Erythroblast (primary cell): ENCODE measurements at places on chromosomes 11 and 22.

DNA sequence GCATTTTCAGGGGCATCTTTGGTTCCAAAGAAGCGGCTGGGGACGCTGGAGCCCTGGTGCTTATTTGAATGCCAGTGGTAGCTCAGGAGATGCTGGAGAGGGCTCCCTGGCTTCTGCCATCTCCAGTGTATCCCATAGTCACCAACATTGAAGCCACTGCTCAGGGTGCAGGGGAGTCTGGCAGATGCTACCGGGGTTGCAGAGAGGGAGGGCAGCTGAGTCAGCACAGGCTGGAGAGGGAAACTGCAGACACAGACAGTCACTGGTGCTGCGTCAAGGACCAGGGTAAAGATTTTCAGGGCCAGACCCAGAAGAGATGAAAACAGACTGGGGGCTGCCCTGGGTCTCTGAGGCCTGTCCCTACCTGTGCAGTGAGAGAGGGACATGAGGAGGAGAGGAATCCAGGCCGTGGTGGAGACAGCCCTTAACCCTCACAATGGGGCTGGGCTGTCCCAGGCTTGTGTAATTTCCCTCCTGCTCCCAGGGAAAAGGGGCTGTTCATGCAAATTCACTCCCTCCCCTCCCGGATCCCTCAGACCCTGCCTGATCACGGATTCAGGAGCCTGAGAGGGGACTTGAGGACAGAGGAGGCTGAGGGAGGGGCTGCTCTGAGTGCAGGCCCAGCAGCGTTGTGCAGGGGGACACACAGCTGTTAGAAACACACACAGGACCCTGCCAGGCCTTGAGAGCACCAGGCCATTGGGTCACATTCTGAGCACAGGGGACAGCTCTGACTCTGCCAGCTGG is 126.9 kb upstream of the GRK3 start:
- DNase-seq = no peak

- no peak for DNase-seq
These were observed 18.6 kb downstream of the TSKU start for GRCh38 chr11:76801736-76802135.

DNA sequence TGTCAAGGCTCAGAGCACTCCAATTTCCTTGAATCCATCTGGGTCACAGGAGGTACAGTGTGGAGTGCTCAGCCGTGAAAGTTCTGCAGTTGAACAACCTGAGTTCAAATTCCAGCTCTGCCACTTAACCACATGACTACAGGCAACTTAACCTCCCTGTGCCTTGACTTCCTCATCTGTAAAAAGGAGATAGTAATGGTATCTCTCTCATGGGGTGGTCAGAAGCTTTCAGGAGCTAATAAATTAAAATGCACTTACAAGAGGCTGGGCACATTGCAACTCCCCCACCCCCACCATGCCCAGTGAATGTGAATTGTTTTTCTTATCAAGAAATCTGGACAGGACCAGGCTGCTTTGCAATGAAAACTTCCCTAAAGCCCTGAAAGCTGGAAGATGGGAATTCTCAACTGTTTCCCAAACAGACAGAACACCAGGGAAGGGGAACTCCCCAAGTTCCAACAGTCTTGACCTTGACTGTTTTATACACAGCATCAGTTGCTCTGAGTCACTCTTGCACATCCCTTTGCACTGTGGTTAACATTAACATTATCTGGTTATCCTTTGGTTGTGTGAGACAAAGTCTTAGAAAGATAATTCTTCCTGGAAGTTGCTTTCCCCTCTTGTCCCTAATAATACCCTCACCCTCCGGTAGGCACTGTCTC is 137.0 kb downstream of the SLC1A2 start:
- no peak for DNase-seq

DNA sequence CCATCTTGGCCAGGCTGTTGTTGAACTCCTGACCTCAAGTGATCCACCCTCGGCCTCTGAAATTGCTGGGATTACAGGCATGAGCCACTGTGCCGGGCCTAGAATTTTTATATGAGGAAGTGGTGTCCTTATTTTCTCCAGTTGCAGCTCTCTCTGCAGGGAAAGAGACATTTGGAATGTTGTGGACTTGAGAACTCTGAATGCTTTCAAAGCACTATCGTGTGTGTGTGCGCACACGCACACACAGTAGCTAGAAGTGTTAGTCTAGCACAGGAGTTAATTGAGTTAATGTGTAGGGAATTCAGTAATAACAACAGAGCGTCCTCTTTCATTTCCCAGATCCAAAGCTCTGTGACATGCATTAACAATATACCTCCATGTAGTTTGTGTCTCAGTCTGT is 164.0 kb upstream of the RASSF10 start:
- DNase-seq = no peak

- DNase-seq = no peak
These were observed 89.0 kb upstream of the BLID start for GRCh38 chr11:122205036-122205435.

DNA sequence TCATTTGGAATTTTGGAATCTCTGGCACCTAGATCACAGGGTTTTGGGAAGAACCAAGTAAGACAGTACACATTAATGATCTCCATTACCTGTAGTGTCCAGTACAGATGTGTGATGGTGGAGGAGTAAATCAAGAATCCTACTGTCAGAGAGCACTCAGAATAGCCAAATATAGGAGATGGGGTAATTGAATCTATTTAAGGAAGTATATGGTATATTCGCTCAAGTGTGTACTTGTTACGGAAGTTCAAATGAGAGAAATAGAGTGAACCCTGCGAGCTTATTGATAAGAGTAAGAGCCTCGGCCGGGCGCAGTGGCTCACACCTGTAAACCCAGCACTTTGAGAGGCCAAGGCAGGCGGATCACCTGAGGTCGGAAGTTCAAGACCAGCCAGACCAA is 2.2 kb downstream of the SPCS2 start:
- no peak for DNase-seq

DNA sequence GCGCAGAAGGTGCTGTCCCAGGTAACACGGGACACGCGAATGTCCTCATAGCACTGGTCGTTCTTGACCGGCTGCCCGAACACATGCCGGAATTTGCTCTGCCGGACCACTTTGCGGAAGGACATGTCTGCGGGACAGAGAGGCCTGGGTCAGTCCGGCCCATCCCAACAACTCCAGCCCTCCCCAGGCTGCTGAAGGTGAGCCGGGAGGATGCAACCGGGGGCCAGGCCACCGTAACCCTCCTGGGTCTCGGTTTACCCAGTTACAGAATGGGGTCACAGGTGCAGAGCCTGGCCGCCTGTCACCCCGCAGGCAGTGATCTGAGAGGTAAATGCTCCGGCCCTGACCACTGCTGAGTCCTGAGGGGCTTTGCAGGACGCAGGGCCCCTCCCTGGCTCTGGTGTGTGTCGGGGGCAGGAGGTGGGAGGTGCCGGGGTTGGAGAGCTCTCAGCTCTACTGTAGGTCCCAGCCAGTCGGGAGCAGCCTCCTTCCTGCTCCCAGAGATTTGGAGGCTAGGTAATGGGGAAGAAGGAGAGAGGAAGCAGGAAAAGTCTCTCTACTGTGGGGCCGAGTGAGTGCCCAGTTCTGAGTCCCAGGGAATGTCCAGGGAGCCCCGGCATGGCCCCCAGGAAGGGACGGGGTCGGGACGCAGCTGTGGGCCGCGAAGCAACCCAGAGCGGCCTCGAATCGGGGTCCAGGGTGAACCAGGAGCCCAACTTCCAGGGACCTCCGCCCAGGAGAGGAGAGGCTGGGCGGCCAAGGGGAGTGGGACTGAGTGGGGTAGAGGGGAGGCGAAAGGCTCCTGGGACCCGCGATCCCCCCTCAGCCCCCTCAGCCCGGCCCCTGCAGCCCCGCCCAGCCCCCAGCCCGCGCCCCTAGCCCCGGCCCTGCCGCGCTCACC is 522 bp downstream of the CORO1B start:
- no peak for DNase-seq

DNA sequence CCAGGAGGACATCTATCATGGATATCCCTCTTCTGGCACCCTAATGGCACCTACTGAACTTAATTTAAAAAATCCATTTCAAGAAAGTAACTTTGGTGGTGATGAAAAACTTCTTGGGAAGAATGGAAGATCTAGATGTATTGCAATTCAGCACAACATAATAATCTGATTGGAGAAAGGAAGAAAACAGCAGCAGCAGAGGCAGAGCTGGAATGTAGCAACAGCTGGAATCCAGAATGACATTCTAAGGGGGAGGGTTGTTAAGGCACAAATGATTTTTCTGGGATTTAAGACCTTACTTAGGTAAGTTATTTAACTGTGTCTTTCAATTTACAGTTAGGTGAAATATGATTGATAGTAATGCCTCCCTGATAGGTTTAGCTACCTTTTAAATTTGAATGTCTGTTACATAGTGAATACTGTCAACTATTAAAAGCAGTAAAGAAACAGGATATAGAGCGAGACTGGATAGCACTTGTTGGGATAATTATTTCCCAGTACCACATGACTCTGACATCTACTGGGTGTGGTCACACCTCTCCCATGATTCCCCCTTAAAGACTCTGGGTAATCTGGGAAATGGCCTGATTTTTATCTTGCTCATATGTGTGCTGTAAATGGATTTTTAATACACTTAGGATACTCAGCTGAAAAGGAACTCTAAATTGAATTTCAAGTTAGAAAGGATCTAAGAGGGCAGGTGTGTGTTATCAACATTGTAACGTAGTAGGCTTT is 11.7 kb downstream of the CAPRIN1 start:
- DNase-seq = no peak

GRCh38 chr11:18005376-18006129 is 7.3 kb downstream of the SERGEF start:
- no peak for DNase-seq

DNA sequence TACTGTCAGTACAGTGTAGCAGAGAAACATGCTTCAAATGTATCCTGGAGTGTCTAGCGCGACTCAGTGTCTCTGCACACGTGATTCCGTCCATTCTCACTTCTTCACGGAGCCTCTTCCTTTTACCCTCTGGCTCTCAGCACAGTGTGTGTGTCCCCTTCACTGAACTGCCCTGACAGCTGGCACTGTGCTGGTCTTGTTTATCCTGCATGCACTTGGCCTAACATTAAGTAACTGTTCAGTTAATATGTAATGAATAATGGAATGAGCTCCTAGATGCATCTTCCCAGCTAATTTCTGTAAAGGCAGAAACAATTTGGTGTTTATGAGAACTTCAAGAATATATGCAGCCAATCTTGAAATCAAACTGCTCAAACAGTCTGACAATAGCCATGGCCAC is 44.4 kb downstream of the KMT5B start:
- no peak for DNase-seq
